Tibial artery (tissue), 4 donors: ENCODE measurements at places on chromosomes 4 and X.

GRCh38 chr4:38695809-38696208 is 31.8 kb downstream of the KLF3 start:
- H3K27ac ChIP-seq = no peak overlapping the region
- no peak overlapping the region for H3K4me3 ChIP-seq
- peaks cover 37% of the 10 kb centered on the region for H3K4me1 ChIP-seq
- peaks cover 50% of the 10 kb centered on the region for H3K36me3 ChIP-seq

DNA sequence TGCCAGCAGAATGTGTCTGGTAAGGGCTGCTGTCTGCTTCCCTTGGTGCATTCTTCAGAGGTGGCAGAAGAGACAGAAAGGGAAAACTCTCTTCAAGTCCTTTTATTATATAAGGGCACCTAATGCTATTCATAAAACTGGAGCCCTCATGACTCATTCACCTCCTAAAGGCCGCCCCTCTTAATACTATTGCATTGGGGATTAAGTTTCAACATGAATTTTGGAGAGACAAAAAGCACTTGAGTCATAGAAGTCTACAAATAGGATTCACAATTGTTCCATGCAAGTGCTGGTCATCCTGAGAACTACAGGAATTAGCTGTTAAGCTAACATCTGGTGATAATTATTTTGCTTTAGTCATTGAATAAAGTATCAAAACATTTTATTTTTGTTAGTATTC is 349.5 kb downstream of the HS3ST1 start:
- no peak for DNase-seq
- H3K4me1 ChIP-seq = no peaks in the 10 kb centered on the region
- H3K4me3 ChIP-seq = no peak overlapping the region
- no peaks in the 10 kb centered on the region for H3K27me3 ChIP-seq

DNA sequence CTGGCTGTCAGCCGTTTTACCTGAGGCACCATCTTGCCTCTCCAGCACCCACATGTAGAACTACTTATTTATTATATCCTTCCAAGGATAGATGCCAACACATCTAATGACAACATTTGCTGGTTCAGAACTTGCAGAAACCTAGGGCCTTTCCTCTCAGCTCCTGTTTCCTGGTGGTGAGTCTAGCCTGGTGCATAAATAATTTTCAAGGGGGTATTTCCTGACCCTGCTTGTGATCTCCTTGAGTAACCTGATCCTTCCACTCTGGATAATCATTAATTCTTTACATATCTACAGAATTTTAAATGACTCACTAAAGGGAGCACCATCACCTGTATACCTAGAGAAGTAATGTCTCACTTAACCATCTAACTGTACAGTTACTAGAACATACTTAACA is 153.4 kb downstream of the PPARGC1A start:
- no peaks in the 10 kb centered on the region for H3K4me1 ChIP-seq
- H3K27me3 ChIP-seq = no peaks in the 10 kb centered on the region
- H3K4me3 ChIP-seq = no peak overlapping the region
- H3K27ac ChIP-seq = no peak overlapping the region
- DNase-seq = no peak

DNA sequence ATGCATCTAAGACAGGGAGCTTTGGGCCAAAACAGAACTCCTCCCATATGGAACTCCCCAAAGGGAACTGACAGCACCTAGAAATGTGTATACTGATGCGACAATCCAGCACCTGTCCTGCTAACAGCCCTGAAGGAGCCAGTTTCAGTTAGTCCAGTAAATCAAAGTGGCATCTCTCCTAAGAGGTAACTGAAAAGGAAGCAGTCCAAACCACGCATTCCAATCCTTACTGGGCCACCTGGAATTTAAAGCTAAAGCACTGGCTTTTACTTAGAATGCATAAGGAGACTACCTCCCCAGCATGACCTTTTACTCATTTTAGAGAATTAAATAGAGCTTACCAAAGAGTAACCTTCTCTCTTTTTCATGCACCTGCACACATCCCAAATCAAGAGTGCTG is 586.8 kb upstream of the PITX2 start:
- no peaks in the 10 kb centered on the region for H3K4me1 ChIP-seq
- H3K27me3 ChIP-seq = no peaks in the 10 kb centered on the region
- no peak overlapping the region for H3K27ac ChIP-seq
- DNase-seq = no peak
- H3K36me3 ChIP-seq = no peaks in the 10 kb centered on the region

DNA sequence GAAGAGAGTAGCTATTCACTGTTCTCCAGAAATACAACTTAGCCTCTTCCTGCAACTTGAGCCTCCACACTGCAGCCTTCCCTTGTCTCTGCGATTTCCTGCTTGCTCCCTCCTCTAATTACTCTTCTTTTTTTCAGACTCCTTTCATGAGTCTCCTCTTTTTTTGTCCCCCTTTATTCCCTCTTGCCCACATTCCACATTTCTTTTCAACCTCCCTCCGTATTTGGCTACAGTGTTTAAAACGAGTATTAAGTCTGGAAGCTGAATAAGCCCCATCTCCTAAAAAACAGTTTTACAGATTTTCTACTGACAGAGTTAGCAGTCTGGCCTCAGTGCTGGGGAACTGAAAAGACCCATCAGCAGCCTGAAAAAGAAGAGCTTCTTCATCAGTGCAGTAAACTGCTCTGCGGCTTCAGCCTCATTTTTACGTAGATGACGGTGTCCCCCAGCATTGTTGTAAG is 141.5 kb downstream of the TENM3 start:
- no peak overlapping the region for H3K27ac ChIP-seq
- H3K4me1 ChIP-seq = no peaks in the 10 kb centered on the region
- H3K4me3 ChIP-seq = no peak overlapping the region
- H3K36me3 ChIP-seq = no peaks in the 10 kb centered on the region
- no peaks in the 10 kb centered on the region for H3K27me3 ChIP-seq
- DNase-seq = no peak

DNA sequence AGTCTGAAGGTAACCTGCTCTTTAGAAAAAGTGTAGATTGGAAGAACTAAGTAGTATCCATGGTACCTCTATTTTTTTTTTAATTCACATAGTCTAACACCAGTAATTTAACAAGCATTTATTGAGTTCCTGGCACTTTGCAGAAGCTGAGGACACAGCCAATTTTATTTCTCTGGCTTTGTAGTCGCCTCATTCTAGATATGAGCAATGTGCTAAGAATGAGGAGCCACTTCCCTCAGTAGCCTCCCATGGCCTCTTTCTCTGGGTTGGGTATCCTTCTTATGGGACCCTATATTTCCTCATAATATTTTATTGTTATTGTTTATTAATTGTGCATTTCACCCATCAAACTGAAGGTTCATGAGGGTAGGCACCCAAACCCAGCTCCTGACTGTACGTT is 67.6 kb downstream of the ENPEP start:
- no peak for DNase-seq
- no peaks in the 10 kb centered on the region for H3K4me1 ChIP-seq
- H3K27me3 ChIP-seq = no peaks in the 10 kb centered on the region

DNA sequence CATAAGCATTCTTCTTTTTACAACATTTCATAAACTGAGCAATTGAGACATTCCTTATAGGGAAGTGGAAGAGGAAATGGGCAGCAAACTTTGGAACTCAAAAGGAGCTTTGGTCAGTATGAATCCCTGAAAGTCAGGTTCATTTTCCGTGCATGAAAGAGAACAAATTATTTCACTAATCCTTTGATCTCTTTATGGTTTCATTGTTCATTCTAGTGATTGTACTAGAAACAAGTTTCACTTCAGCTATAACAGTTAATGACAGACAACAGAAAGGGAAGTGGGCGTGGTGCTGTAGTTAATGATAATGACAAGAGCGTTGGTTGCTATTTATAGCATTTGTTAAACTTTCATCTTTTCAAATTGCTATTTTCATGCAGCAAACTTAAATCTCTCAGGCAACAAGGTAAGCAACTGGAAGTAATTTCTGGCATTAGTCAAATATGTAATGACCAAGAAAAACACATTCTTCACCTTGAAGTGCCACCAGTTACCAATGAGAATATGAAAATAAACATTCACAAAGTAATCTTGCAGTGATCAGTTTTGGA is 98.4 kb downstream of the AREG start:
- H3K27me3 ChIP-seq = no peaks in the 10 kb centered on the region
- no peaks in the 10 kb centered on the region for H3K4me1 ChIP-seq
- H3K36me3 ChIP-seq = no peaks in the 10 kb centered on the region
- DNase-seq = no peak
